Activated CD4-positive, alpha-beta memory T cell treated with anti-CD3 and anti-CD28 coated beads, Interleukin-2, amount 10 ng/mL, durations not matched to agents 7 days and 5 days (primary cell): ENCODE measurements at places on chromosomes 3 and 15.

- H3K36me3 ChIP-seq = no peaks in the 10 kb centered on the region
- DNase-seq = no peak
- peaks cover 3% of the 10 kb centered on the region for H3K27me3 ChIP-seq
- peaks cover 4% of the 10 kb centered on the region for H3K4me1 ChIP-seq
Measured at GRCh38 chr15:60761505-60761845, 282.5 kb upstream of the ICE2 start.

GRCh38 chr3:32843510-32844321 lies 25.9 kb downstream of the TRIM71 start:
- H3K36me3 ChIP-seq = no peaks in the 10 kb centered on the region
- peaks cover 14% of the 10 kb centered on the region for H3K27me3 ChIP-seq
- peaks cover 16% of the 10 kb centered on the region for H3K4me1 ChIP-seq
- H3K27ac ChIP-seq = no peak overlapping the region
- no peak for DNase-seq

DNA sequence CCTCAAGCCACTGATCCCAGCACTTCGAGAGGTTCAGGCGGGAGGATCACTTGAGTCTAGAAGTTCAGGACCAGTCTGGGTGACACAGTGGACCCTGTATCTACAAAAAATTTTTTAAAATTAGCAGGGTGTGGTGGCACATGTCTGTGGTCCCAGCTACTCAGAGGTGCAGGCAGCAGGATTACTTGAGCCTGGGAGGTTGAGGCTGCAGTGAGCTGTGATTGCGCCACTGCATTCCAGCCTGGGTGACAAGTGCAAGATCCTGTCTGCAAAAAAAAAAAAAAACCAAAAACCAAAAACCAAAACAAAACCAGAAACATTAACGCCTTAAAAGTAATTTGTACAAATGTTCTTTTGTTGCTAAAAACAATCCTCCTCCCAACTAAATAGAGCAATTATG lies 27.9 kb upstream of the SLC12A8 start:
- H3K4me3 ChIP-seq = no peak overlapping the region
- H3K4me1 ChIP-seq = peaks cover 2% of the 10 kb centered on the region
- H3K27me3 ChIP-seq = no peaks in the 10 kb centered on the region
- DNase-seq = no peak
- peaks cover 50% of the 10 kb centered on the region for H3K36me3 ChIP-seq

DNA sequence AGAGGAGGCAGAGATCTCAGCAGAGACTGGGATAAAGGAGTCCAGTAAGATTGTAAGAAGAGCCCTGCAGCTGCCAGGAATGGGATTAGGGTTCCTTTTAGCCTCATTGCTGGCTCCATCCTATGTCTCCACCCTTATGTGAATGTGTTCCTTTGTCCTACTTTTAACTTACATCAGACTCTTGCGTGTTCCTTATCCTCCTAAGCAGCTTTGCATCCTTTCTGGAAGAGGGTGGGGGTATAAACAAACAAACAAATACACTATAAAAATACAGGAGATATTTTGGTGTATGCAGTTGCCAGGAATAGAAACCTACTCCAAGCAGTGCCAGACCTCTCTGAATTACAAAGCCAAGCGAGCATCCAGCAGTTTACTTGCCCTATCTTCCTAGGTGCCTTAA lies 194.7 kb downstream of the ADAMTS9 start:
- no peaks in the 10 kb centered on the region for H3K4me1 ChIP-seq
- peaks cover 47% of the 10 kb centered on the region for H3K27me3 ChIP-seq
- H3K27ac ChIP-seq = no peak overlapping the region
- DNase-seq = no peak

DNA sequence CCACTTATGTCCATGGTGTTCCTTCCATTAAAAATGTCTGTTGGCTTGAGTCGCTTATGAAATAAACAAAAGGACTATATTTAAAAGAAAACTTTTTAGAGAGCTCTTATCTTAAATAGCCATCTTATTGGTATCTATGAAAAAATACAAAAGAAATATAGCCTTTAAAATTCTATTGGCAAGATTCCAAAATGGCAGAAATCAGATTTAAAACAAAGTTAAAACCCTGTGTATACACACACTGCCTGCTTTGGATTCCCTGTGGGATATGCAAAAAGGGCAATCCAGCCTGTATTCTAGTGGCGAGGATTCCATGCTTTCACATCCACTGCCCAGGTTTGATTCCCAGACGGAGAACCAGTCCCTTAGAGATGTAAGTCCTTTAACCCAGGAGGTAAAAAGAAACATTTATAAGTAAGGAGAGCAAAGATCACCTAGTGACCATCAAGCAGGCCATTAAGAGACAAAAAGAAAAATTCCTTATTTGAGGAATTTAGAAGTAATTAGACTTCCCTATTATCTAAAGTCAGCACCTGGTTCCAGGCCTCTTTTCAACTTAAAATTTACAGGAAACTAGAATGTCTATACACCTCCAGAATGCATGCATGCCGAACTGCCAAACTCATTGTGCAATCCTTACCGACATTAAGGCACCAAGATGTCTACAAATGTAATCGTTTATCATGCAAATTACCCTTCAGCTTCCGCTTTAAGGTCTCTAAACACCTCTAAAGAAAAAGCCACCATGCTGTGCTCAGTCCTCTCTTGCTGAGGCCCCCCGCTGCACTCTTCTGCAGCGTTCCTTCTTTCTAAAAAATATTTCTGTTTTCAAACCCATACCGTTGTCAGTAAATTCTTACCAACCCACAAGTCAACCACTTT lies 69.6 kb upstream of the STRIT1 start:
- no peak for DNase-seq
- no peak overlapping the region for H3K4me3 ChIP-seq
- no peaks in the 10 kb centered on the region for H3K4me1 ChIP-seq
- no peaks in the 10 kb centered on the region for H3K36me3 ChIP-seq
